ENCODE measurements at places on chromosomes 7 and 10.

DNA sequence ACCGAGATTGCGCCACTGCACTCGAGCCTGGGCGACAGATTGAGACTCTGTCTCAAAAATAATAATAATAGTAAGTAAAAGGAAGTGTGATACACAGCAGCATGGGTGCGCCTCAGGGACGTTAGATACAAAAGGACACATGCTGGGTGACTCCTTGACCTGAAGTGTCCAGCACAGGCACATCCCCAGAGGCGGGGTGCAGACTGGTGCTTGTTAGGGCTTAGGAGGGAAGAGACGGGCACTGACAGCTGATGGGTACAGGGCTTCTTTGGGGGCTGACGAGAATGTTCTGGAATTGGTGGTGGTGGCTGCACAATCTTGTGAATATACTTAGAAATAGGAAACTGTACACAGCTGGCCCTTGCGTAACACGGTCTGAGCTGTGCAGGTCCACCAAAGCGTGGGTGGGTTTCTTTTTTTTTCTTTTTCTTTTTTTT is 61.8 kb upstream of the DNAJB6 start:
- no peak for DNase-seq

DNA sequence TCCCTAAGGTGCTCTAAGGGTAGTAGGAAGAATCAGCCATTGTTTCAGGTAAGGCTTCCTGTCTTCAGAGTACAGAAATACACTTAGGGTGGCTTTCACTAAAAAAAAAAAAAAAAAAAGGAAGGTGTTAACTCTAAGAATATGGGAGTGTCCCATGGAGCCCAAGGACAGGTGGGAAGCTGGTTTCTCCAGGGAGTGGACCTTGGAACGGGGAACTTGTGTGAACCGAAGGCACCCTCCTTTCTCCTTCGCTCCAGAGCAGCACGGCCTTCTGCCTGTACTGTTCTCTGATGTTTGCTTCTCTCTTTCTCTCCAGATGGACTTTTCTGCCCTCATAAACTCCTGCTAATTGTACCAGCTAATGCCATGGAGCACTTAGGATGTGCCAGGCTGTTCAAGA is 6.2 kb downstream of the OPALIN start:
- no peak for DNase-seq

DNA sequence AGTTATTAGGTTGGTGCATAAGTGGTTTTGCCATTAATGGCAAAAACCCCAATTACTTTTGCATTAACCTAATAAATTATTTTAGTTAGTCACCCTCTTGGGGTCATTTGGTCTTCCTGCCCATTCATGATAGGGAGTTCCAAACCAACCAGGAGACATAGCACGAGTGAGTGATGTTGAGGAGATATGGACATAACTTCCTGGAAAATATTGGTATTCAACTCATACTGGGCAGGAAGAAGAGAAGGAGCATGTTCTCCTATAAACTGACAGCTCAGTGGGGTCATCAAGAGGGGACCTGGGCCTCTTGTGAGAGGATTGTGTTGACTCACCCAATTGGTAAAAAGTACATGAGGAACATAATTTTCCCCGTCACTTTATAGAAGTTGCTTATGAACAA is 23.7 kb downstream of the SPAG6 start:
- DNase-seq = no peak

DNA sequence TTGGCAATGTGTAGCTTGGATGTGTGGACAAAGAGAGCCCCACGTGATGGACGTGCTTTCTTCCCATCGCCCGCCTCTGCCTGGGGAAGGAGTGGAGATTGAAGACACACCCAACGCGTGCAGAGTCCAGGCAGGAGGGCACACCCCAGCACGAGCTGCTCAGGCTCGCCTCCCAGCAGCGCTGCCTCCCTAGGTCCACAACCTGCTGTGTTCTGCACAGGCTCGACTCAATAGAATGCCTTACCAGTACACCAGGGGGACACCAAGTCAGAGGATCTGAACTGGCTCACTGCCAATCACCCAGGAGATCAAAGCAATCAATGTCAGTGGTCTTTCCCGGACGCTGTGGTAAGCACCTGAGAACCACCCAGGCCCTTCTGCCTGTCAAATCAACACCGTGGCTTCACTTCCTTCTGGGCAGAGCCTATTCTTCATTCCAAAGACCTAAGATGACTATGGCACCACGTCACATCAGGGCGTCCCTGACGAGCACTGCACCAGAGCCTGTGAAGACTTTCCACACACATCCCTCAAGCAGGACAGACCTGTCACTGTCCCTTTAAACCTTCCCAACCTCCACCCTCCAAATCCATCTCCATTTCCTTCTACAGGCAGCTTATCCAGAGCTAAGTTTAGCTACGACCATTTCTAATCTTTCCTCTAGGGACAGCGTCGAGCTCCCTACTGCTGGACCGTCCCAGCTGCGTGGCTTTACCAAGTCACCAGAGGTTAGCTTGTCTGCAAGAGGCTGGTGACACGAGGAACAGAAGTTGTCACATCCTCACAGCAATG is 72.3 kb downstream of the AMZ1 start:
- peak; percentile 70 for DNase-seq

DNA sequence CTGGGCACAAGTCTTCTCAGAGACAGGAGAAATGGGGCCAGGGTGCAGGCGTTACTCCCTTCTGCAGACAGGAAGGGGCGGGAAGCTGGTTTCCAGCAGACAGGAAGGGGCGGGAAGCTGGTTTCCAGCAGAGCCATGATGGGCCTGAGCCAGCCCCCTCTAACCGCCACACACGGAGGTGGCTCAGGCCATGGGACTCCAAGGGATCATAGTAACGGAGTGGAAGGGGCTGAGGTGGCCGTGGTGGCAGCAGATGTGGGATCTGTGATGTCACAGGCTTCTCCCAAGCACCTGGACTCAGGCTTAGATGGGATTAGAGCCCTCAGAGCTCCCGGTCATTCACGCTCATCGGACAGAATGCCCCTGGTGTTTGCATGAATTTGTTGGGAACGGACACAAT is 177.8 kb downstream of the USP6NL start:
- DNase-seq = no peak

GRCh38 chr10:123274306-123275135 is 120.3 kb downstream of the BUB3 start:
- no peak for DNase-seq

GRCh38 chr7:157996359-157997079 is 591.1 kb downstream of the PTPRN2 start:
- DNase-seq = no peak

- no peak for DNase-seq
These were observed 20.2 kb upstream of the FHIP2A start for GRCh38 chr10:114801411-114801813.

DNA sequence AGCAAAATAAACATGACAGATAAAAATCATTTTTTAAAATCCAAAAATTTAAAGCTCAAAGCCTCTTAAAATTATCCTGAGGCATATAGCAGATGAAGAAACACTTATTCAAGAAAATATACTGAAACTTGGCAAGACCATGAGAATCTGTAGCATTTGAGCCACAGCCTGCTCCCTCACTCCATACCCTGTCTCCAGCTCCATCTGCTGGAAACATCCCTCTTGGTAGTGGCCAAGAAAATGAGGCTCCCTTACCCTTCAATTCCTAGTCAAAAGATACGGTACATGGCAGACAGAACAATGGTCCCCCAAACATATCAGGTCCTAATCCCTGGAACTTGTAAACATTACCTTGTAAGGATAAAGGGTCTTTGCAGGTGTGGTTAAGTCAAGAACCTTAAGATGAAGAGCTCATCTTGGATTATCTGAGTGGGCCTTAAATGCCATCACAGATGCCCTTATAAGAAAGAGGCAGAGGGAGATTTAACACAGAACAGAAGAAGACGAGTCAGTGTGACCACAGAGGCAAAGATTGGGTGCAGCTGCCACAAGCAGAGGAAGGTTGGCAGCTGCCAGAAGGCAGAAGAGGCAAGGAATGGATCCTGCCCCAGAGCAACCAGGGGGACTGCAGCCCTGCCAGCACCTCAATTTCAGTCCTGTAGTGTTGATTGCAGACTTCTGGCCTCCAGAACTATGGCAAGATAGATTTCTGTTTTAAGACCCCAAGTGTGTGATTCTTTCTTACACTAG is 149.4 kb downstream of the ZNF248 start:
- peak; percentile 24 for DNase-seq

DNA sequence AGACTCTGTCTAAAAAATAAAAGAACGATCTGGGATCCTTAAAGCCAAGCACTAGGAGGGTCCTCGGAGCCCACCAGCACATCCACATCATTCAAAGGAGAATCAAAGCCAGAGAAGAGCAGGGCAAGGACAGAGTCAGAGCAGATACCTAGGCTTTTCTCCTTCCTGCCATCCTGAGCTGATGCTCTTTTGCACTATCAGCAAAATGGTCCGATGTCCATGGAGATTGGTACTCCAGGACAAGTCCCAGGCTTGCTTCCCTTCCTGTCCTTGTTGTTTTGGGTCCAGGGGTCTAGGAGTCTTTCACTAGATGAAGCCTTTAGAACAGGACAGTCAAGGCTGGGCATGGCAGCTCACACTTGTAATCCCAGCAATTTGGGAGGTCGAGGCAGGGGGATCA is 58.0 kb upstream of the ELN start:
- no peak for DNase-seq

DNA sequence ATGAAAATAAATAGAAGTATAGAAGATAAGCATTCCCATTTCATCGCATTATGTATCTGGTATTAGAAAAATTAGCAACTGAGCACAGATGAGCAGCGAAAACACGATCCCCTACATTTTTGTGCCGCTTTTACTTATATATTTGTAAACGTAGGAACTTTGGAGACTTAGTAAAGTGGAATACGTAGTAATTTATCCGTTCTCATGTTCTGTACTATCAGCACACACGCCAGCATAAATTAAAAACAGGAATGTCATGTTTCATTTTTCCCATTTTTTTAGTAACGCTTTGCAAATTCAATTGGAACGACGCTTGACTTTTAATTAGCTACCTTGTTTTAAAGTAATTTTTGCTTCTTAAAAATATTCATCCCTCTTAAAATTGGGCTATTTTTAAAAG is 2.4 kb downstream of the ZNRF2 start:
- DNase-seq = peak; percentile 5

Data from RKO (cell line).